ENCODE measurements at places on chromosomes 5 and 9. TPM values are rescaled to one million over a fixed set of nuclear protein-coding genes. Genes with fewer than 3 reads are reported as not detected.

GRCh38 chr5:16930496-16930895, 5.6 kb downstream of the MYO10 start:
- H3K4me1 ChIP-seq, result peaks cover 23% of the 10 kb centered on the region
- DNase-seq, result no peak
- no peak overlapping the region for H3K4me3 ChIP-seq

- H3K27me3 ChIP-seq, result peaks cover 13% of the 10 kb centered on the region
- H3K36me3 ChIP-seq, result no peaks in the 10 kb centered on the region
- peaks cover 34% of the 10 kb centered on the region for H3K4me1 ChIP-seq
- peak overlapping the region; percentile 81 for H3K27ac ChIP-seq
- DNase-seq, result peak; percentile 87
- H3K4me3 ChIP-seq, result peak overlapping the region; percentile 49
These were observed 70.6 kb downstream of the C9orf50 start for GRCh38 chr9:129550199-129550839.

GRCh38 chr5:10227379-10227778, 22.3 kb downstream of the ATPSCKMT start:
- H3K4me3 ChIP-seq, result no peak overlapping the region
- DNase-seq, result no peak
- H3K36me3 ChIP-seq, result peaks cover 43% of the 10 kb centered on the region
- no peaks in the 10 kb centered on the region for H3K27me3 ChIP-seq
- H3K27ac ChIP-seq, result no peak overlapping the region
- no peaks in the 10 kb centered on the region for H3K4me1 ChIP-seq

DNA sequence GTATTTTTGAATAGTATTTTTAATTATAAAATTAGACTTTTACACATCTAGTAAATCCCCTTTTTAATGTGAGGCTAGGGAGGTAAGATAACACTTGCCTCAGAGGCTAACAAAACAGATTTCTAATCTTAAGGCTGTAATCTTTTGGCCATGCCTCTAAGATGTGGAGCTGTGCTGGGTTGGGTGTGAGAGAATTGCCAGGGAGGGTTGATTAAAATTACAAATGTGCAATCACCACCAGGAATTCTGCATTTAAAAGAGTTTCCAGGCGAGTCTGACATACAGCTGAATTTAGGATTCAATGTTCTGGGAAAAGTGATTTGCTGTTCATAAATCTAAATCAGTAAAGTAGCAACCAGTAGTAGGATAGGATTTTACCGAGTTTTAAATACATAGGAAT, 73.3 kb downstream of the NUDT12 start:
- H3K36me3 ChIP-seq, result no peaks in the 10 kb centered on the region
- DNase-seq, result no peak
- H3K4me3 ChIP-seq, result no peak overlapping the region
- no peak overlapping the region for H3K27ac ChIP-seq
- no peaks in the 10 kb centered on the region for H3K4me1 ChIP-seq

GRCh38 chr9:87375397-87376073, 122.1 kb upstream of the DAPK1 start:
- H3K4me1 ChIP-seq, result peaks cover 6% of the 10 kb centered on the region
- H3K27me3 ChIP-seq, result no peaks in the 10 kb centered on the region
- H3K36me3 ChIP-seq, result no peaks in the 10 kb centered on the region
- H3K4me3 ChIP-seq, result no peak overlapping the region
- no peak for DNase-seq

DNA sequence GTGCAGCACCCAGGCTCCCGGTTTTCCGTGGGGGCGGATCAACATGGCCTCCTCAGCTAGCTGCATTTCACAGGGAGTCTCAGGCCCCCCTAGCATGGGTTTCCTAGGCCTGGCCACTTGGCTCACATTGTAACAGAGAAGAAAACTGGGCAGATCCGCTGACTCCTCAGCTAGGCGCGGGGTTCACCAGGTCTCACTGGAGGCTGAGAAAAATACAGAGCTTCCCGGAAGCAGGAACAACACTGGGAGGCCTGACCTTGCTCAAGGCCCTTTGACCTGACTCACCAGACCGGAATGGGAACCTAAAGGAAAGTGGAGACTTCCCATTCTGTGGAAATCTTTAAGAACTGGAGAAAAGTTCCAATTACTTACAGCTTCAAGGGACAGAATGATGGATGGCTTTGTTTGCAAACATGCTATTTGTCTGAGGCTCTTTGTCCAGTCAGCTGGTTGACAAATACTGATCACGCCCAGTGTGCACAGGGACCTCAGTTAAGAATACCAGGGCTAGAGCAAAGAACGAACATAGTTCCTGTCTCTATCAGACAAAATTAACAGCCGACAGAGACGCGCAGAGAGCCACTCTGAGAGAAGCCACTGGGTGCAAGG, 88.7 kb upstream of the LRRTM2 start:
- DNase-seq, result no peak
- H3K36me3 ChIP-seq, result no peaks in the 10 kb centered on the region
- no peaks in the 10 kb centered on the region for H3K4me1 ChIP-seq
- no peaks in the 10 kb centered on the region for H3K27me3 ChIP-seq
- H3K4me3 ChIP-seq, result no peak overlapping the region
- H3K27ac ChIP-seq, result no peak overlapping the region

The PCDHB3 gene
- total RNA-seq, result not detected

The IL11RA gene
- 34.4 TPM for total RNA-seq

The DIPK1B gene
- 0.45 TPM for total RNA-seq

The GOLM1 gene
- total RNA-seq, result 33.3 TPM
